ENCODE measurements at places on chromosomes 12 and 14.

DNA sequence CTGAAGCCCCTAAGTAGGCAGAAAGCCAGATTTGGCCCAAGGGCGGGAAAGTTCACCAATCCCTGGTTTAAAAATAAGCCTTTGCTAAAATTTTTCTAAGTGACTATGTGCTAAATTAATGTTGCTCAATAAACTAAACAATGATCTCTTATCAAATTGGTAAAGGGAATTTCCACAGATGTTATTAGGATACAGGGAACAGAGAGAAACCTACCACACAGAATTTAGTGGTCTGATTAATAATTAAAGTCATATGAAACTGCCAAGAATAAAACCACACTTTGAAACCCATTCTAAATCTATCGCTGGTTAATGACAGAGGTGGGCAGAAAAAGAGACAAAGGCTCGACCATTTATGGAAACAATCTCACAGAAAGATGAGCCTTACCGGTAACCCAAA lies 22.0 kb downstream of the ANAPC5 start:
- no peak for DNase-seq

GRCh38 chr12:109573914-109574244 lies 285 bp downstream of the MVK start:
- no peak for DNase-seq

GRCh38 chr14:54498579-54498978 lies 9.8 kb upstream of the GMFB start:
- DNase-seq: no peak

GRCh38 chr14:29853272-29853671 lies 74.4 kb downstream of the PRKD1 start:
- DNase-seq: no peak

- DNase-seq: no peak
Measured at GRCh38 chr14:61091657-61092273, 110.7 kb downstream of the SLC38A6 start.

DNA sequence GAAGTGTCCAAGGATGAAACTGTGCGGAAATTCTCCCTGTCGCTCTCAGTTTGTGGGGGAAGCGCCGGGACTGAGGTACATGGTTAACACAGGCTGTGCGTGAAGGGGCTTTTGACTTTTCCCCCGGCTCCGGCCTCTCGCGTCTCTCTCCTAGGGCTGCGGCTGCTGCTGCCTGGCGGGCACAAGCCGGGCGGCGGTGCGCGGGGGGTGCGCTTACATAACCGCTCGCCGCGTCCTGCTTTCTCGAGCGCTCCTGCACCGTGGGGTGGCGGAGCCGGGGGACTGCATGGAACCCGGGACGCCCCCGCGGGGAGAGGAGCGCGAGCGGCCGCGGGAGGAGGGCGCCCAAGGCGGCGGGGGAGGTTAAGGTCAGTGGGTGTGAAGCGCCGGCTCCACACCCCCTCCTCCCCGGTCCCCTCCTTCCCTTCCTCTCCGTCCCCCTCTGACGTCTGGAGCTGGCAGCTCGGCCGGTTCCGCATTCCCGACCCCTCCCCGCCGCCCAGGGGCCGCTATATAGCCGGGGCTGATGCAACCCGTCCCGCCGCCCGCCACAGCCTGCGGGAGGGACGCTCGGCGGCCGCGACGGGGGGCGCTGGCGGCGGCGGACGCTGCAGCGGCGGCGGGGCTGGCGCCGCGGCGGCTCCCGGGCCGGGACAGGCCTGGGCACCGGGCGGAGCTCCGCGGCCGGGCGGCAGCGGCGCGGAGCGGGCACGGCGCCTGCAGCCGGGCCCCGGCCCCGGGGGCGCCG lies at the start of gene JDP2:
Gene JDP2, plus strand, starts transcription at position 541 of the 748 bp plus-strand sequence. CDS start 9,899 bp downstream, outside the sequence.
- DNase-seq: peak; percentile 58

- DNase-seq: no peak
Measured at GRCh38 chr12:6158255-6158654, 33.8 kb upstream of the VWF start.

- DNase-seq: no peak
Measured at GRCh38 chr12:39461059-39461458, 18.1 kb upstream of the KIF21A start.

DNA sequence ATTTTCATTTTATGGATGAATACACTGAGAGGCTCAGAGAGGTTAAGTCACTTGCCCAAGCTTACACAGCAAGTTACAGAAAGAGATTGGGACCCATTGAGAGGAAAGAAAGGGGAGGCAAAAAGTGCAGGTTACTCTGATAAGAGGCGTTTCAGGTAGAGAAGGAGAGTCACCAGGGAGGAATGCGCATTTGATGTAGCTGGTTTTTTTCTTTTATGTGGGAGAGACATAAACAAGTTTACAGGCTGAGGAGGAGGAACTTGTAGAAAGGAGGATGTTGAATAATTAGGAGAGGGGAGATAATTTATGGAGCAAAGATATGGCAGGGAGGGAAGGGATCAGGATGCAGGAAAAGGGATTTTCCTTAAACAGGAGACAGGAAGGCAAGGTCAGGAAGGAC lies 297.0 kb downstream of the PCNX1 start:
- DNase-seq: no peak

DNA sequence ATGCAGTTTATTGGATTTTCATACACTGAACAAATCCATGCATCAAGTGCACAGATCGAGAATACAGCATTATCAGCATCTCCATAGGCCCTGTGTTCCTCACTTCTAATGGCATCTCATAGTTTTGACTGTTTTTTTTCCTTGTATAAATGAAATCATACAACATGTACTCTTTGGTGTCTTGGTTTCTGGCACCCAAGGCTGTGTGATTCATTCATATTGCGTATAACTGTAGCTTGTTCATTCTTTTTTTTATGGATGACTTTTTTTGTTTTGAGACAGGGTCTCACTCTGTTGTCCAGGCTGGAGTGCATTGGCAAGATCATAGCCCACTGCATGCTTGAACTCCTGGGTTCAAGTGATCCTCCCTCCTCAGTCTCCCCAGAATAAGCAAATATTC lies 14.3 kb downstream of the RASSF8 start:
- peak; percentile 67 for DNase-seq

GRCh38 chr12:104815935-104816334 lies 142.2 kb downstream of the SLC41A2 start:
- no peak for DNase-seq

- no peak for DNase-seq
Measured at GRCh38 chr14:80077262-80077661, 134.0 kb downstream of the DIO2 start.

DNA sequence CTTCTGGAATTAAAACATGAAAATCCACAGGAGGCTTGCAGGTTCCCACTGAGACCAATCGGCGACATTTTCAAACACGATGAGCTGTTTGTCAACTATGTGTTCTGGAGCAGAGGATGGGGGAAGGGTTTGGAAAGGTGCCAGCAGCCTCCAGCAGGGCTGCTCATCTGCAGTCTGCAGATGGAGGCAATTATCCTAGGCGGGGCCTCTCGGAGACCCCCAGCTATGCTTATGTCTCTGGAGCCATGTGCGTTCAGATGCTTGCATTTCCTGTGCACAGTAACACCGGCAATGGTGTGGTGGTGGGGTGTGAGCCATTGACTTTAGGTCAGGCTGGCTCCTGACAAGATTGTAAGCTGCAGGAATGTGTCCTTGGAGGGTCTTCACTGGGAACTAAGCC lies 51.7 kb downstream of the RPH3A start:
- no peak for DNase-seq

GRCh38 chr14:64114166-64114565 lies 180.0 kb downstream of the ESR2 start:
- no peak for DNase-seq

DNA sequence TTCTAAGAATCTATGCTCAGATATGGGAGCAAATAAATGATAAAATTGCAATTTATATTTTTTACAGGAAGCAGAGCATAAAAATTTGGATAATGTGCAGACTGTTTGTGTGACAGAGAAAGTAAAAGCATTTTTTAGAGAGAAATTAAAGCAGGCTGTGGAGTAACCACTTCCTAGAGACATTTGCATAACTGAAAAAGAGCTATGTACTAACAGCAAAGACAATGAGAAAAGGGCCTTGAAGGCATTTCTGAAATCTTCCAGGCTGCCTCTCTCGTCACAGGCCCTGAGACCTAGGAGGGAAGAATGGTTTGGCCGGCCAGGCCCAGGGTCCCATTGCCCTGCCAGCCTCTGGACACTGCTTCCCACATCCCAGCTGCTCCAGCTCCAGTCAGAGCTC lies 247.2 kb downstream of the ALX1 start:
- no peak for DNase-seq

- DNase-seq: no peak
Measured at GRCh38 chr12:5556033-5556614, 124.2 kb downstream of the NTF3 start.

DNA sequence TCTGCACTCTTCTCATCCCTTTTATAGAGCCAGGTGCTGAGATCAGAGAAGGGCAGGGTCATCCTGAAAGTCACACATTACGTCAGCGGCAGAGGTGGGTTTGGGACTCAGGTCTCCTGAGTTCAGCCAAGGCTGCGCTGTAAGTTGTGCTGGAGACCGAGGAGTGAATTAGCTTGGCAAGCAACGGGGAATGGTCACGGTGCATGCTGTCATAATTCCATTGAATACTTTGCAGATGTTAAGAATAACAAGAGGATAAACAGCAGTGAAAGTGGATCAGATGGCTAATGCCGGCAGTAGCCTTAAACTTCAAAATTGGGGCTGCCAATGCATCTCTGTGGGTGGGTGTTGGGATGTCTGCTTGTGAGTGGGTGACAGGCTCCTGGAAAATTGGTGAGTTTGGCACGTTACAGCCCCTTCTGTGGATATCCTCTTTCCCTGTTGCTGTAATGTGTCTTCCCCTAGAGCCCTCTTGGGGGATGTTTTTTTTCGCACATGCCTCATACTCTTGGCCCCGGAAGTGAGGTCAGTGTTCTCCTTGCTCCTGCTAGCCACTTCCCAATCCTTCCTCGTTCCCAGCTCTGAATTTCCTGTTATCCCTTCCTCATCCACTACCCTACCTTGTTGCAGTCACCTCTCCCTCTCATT lies 287.1 kb upstream of the SRRM4 start:
- DNase-seq: no peak

DNA sequence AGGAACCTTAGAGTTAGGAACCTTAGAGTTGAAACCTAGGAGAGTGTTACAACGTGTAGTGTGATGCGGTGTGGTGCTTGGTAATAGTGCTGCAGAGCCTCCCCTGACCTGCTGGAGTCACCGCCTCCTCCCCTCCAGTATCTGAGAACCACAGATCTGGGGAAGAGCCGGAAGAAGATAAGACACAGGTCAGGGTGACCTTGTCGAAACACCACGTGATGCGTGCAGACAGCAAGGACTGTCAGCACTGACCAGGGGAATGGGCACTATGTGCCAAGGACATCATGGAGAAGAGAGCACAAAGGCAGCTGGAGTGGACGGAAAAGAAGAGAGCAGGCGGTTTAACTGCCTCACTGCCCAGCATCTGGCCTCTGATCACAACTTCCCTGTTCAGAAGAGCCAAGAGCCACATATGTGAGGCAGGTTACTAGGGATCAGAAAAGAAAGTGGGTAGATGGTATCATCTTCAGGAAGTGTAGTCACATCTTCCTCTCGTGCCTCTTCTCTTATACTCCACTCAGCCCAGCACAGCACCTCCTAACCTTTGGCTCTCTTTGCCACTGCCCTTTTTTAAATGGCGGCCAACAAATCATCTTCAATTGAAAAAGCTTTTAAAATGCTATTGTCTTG lies 93.7 kb downstream of the TESC start:
- DNase-seq: no peak

- DNase-seq: no peak
Measured at GRCh38 chr14:34619471-34619870, 10.5 kb downstream of the SNX6 start.

DNA sequence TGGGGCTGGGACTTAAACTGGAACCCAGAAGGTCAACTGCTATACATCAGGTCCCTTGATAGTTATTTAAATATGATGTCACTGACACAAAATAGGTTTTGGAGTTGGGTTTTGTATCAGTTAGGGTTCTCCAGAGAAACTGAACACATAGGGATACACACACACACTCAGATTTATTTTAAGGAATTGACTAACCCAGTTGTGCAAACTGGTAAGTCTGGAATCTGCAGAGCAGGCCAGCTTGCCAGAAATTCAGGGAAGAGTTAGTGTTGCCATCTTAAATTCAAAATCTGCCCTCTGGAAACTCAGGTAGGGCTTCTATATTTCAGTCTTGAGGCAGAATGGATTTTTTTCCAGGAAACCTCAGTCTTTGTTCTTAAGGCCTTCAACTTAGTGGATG lies 36.9 kb downstream of the MAPK1IP1L start:
- DNase-seq: no peak

GRCh38 chr12:120363274-120363855 lies 5.6 kb downstream of the MSI1 start:
- no peak for DNase-seq

GRCh38 chr14:75221797-75222196 lies 45.4 kb upstream of the TMED10 start:
- DNase-seq: no peak
